ENCODE measurements at places on chromosomes 3 and 15.

GRCh38 chr3:181698263-181698954 is 13.3 kb upstream of the SOX2 start:
- no peak for DNase-seq

- no peak for DNase-seq
These were observed 299.8 kb upstream of the THBS1 start for GRCh38 chr15:39281094-39281493.

DNA sequence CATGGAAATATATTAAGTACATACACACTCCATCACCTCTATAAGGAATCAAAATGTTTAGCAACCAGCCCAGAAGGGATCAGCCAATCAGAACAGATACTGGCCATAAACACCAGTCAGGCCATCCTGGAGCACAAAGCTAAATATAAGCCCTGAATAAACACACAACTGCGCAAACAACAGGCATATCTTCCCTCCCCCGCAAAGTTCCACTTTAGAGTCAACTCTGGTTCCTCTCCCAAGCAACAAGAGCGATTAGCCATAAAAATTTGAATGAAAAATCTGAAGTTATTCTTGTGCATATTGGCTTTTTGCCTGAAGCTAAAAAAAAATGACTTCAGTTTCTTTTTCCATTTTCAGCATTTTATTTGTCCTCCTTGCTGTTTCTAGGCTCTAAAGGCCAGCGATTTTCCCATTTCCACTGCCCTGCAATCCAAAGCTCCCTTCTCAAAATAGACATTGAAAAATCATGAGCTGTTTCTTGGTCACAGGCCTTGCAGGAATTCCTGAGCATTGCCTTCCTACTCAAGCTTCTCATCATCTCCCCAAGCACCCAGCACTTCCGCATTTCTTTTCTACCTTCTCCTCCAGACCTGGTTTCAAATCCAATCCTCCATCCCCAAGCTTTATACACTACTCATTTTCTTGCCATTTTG is 247.9 kb downstream of the ZMAT3 start:
- DNase-seq: no peak

DNA sequence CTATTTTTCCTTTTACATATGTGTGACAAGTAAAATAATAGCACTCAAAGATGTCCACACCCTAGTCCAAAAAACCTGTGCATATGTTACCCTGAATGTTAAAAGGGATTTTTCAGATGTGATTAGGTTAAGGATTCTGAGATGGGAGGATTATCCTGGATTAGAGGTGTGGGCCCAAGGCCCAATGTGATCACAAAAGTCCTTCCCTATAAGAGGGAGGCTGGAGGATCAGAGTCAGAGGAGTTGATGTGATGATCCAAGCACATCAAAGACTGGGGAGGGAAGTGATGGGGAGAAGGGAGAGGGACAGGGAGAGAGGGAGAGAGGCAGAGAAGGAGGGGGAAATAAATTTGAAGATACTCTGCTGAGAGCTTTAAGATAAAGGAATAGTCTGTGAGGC is 512.6 kb downstream of the PLOD2 start:
- DNase-seq: no peak

- DNase-seq: no peak
These were observed 191.1 kb downstream of the GREM1 start for GRCh38 chr15:32908872-32909271.

DNA sequence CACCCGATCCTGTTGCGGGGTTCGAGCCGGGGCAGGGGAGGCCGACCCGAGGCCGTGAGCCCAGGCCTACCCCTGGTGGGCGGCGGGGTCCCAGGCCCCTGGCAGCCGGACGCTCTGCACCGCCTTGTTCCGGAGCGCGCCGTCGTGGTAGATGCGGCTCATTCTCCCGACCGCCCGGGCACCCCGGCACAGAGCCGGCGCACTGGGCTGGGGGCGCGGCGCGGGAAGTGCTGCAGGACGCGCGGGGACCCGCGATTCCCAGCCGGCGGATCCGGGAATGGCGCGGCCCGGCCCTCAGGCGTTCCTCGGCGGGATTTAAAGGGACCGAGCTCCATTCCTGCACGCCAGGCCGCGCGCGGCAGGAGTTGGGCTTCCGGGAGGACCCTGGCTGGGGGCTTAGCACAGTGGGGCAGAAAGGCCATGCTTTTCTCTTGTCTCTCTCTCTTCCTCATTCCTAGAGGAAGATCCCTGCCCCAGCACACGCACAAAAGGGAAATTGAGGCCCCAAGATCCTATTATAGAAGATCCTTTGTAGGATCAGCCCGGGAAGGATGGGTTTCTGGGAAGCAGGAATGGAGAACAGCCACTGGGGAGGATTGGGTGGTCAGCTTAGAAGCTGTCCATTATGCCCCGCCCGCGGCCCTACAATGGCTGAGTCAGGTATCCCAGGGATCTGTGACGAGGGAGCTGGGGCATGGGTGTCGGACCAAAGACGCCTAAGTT is at the start of gene ARPIN:
TSS of gene ARPIN (minus strand) at position 279 of the 723 bp plus-strand sequence. CDS start at position 162, 117 bp downstream.
- DNase-seq: no peak

GRCh38 chr3:109413049-109413448 is 75.7 kb upstream of the DPPA4 start:
- DNase-seq: no peak

GRCh38 chr3:107643038-107643883 is 120.5 kb downstream of the BBX start:
- DNase-seq: no peak

DNA sequence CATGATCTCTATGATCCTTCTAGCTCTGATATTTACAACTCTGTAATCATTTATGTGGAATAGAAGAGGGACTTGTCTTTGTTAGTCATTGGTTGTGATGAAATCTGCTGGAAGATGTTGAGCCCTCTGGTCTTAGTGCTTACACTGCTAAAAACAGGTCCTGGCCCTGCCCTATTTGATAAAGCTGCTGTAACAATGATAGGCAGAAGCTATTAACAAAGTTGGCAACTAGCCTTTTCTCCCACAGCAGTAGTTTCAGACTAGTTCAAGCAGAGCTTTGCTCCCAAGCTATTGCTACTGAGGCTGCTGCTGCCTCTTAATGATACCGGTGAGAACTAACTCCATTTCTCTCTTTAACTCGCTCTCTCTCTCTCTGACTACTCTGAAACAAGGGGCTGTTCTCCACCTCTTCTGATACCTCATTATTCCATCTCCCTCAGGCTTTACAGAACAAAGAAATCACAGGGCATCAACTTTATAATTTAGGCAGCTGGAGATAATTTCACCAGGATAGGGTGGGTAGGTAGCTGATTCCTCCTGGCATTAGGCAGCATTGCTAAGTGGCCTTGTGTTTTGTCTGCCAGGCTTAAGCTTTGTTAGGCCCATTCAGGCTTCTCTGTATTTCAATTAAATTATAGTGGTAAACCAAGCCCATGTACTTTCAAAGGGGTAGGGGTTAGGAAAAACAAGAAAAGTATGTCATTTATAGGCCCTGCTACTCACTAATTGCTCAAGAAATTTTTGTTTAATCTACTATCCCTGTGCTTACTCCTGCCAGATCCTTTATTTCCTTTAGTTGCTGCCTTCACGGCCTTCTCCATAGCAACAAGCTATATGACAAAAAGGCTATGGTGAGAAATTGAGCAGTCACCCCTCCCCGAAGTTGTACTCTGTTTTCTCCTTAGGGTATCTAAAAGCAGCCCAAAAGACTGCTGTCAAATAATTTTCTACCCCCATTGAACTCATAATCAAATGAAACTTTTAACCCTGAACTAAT is 139.6 kb downstream of the RBPMS2 start:
- no peak for DNase-seq

DNA sequence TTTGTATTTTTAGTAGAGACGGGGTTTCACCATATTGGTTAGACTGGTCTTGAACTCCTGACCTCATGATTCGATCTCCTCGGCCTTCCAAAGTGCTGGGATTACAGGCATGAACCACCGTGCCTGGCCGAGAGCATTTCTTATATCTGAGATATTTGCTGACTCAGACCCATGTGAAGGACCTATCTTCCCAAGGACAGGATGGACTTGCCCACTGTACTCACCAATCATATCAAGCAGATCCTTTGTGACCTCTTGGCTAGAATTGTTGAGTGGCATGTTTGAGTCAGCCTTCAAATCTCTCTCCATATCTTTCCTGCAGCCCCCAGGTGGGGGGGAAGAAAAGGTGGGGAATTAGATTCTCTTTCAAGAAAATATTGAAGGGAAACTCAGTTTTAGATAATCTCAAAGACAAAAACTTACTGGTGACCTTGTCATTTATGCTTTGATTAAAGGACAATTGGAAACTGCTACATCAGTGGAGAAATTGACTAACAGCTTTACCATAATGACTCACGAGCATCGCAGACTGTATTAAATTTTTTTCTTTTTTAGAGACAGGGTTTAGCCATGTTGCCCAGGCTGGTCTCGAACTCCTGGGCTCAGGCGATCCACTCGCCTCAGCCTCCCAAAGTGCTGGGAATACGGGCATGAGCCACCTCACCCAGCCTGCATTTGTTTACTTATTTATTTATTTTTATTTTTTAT is 3.1 kb downstream of the C3orf62 start:
- DNase-seq: no peak

DNA sequence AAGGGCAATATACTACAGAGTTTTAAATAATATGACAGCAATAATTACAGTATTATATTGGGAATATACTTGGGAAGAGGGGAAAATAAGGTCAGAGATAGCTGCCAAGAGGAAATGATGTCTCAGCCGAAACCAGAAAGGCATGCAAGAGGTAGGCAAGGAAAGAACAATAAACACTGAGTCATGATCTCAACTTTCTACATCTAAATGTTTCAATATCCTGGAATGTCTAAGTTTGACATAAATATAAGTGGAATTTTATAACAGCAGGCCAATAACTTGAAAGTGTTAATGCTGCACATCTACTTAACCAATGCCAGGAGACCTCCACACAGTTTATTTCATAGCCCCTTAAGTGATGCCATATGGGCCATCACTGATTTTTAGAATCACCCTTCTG is 99.8 kb upstream of the CPNE4 start:
- no peak for DNase-seq

DNA sequence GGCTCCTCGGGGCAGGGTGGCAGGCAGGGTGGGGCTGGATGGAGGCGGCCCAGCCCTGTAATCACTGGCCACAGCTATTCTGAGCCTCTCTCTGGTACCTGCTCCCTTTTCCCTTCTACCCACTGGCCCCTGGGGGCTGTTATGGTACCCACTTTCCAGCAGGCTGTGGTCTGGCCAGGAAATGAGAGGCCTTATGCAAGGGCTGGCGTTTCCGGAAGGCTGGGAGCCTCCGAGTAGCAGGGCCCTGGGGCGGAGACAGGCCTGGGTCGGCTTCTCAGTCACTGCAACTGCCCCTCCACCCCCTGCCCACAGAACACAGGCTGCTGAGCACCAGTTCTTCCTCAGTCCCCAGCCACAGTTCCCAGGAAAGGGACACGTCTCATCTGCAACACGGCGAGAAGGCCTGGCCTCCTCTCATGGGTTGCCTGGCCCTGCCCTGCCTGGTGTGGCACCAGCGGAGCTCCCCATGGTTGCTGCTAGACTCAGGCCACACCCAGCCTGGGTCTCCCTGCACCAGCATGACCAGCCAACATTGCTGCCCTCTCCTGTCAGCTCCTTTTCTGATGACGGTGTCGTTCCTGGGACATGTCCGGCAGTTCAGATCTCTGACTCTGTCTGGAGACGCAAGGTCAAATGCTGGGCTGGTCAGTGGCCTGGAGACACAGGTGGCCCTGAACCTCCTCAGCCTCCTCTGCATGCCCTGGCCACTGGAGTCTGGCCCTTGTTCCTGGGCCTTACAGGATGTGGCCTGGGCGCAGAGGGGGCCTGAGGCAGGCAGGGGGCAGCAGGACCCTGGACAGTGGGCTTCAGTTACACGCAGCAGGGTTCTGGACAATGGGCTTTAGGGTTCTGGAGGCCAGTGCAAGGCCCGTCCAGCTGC is 6.5 kb downstream of the CHST13 start:
- DNase-seq: no peak

DNA sequence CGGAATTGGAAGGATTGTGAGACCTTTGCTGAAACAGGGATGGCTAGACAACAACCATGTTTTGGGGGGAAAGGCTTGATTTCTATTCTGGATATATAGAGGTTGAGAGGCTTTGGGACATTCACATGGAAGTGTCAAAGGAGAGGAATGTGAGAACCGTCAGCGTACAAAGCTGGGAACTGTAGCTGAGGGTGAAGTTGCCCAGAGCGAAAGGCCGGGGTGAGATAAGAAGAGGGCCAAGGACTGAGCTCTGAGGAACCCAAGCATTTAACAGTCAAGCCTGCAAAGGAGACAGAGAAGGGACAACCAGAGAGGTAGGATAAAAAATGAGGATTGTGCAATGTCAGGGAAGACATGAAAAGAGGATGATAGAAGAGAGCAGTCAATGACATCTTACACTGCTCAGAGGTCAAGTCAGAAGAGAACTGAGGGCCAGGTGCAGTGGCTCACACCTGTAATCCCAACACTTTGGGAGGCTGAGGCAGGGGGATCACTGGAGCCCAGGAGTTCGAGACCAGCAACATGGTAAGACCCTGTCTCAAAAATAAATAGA is 41.5 kb upstream of the RAF1 start:
- no peak for DNase-seq

DNA sequence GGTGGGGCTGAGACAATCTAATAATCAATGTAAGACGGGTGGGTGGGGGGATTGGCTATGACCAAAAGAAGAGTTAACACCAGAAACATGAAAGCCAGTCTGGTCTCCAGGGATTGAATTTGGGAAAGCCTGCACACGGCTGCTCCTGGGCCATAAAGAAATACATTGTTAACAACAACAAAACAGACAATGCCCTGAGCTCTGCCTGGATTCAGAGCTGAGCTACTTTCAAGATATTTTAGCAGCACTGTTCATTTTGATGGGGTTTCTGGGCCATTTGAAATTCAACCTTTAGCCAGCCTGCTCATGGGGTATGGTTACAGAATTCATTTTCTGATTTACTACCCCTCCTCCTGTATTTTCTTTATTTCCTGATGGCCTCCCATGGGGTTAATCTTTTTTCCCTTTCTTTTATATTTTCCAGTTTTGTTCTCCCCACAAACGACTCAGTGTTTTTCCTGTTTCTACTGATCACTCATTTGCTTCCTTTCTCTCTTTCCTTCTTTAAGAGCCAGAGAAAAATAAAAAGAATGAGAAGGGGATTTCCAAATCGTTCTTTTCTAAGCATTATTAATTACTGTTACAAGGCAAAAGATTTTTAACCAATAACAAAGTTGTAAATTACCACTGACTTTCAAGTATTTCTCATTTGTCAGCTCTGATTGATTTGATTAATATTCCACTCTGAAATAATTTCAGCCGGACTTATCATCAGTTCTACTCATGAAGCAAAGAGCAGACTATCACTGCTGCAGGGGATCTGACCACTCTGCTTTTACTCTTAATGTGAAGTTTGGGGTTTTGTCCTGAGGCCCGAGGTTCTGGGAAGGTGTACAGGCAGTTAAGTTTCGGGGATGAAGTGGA is 19.6 kb downstream of the NR2F2 start:
- DNase-seq: no peak

GRCh38 chr15:58520464-58520863 is 88.7 kb downstream of the LIPC start:
- DNase-seq: no peak

GRCh38 chr3:172106037-172106954 is 66.9 kb downstream of the FNDC3B start:
- DNase-seq: no peak

- DNase-seq: no peak
These were observed 267.8 kb downstream of the ADAMTS17 start for GRCh38 chr15:100073982-100074381.

- DNase-seq: no peak
These were observed 7.4 kb upstream of the IQSEC1 start for GRCh38 chr3:13080591-13080990.
